A549 treated with RU486 at 1 μM for 4 hours (cell line): ENCODE measurements at places on chromosomes 12 and 14. TPM values are rescaled to one million over a fixed set of nuclear protein-coding genes. Genes with fewer than 3 reads are reported as not detected.

FSCB gene
- total RNA-seq = not detected in 5 replicates

CPM gene
- total RNA-seq = 4.7 to 9.4 TPM (median 8.7 TPM) in 5 replicates

REP15 gene
- 0.12 to 0.65 TPM (median 0.40 TPM) in 4 of 5 replicates, not detected in the other for total RNA-seq

STON2 gene
- total RNA-seq = 0.79 to 1.1 TPM (median 0.90 TPM) in 5 replicates

ACOT4 gene
- 1.5 to 2.8 TPM (median 2.1 TPM) in 5 replicates for total RNA-seq
